NCI-H446 (cell line): ENCODE measurements at places on chromosomes 2 and 18.
A peak's percentile ranks its signal among the peaks of the same experiment; 100 is the strongest.

DNA sequence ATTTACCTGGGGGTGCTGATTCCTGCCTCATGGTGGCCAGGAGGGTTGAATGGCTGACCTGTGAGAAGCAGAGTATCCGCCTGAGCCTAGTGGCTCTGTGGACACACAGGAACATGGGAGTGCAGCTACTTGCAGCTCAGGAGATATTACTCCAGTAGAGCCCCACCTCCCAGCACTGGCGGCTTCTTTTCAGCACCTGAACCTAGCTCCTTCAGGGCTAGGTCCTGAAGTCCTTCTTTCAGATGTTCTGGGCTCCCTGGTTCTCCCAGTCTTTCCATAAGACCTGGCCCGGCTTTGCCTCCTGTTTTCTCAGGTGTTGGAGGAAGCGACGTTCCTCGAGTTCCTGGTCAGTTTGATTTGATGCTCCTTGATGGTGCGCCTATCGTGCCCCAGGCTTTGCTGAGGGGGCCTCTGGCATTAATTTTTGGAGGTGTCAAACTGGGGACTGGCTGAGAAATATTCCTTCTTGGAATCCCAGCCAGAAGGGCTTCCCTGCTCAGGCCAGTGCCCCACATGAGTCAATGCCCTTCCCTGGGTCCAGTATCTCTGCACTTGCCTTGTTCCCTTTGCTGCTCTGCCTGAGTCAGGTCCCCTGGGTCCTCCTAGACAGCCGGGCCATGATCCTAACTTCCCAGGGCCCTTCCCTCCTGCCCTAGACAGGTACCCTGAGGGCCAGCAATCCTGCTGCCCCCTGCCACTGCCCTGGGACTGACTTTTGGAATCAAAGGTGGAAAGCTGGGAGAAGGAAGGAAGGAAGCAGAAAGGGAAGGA lies 110.7 kb upstream of the HAAO start:
- no peak for DNase-seq

DNA sequence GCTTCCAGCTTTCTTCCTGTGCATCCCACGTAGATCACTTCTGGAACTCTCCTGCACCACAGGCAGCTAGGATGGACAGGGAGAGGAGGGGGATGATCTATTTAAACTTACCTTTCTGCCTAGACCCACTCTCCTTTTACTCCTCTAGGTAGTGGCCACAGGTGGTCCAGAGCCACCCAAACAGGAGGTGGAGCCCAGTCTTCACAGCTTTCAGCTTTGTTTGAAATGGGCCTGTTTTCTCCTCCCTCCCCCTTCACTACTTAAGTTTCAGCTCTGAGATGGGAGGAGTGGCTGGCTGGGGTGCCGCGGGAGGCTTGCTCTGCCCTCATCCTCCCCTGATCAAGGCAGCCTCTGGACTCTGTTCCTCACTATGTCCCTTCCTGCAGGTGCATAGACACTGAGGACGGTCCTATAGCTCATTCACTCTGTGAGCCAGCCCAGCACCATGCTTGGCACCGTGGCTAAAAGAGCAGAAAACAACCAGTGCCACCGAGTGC lies 12.6 kb upstream of the CELF4 start:
- DNase-seq, result no peak

DNA sequence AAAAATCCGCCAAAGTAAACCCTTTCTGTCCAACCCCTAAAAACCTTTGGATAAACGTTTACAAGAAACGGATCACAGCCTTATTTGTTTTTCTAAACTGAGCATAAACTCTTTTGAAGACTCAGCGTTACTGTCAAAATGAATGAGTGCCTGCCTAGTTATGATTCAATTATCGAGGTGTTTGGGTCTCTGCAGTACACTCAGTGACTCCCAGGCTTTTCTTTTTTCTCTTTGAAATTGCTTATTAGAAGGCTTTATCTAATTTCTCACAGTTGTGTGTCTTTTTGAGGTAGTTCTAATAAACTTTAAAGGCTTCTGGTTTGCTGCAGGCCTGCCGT lies 663 bp downstream of the RHBDD1 start:
- DNase-seq, result no peak

DNA sequence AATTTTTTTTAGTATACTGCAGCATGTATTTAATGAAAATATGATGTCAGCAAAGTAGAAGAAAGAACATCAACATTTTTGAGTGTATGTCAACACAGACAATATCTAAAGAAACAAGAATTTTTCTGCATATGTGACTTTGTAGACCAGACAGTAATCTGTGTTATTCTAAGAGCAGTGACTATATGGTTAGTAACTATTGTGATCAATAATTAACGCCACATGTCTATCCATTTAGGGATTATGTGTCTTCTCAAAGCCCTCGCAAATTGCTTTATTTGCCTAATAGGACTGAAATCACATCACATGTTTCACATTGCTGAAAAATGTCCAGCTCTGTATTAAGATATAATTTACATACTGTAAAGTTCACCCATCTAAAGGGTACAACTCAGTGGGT lies 107.8 kb downstream of the GFPT1 start:
- DNase-seq, result no peak

DNA sequence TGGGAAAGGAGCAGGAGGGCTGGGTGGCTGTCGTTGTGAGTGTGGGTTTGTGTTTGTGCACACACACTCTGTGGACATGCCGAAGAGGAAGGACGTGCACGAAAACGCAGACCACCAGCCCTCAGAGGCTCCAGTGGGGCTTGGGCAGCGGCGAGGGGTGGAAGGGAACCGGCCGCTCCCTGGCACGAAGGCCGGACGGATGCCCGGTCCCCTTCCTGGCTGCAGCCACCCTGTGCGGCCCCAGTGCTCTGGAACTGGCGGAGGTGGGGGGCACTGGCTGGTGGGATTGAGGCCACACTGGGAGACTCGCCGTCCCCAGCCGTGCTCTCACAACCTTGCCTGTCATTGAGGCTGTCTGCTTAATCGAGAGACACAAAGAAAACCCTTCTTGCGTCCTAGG lies 852.6 kb upstream of the SALL3 start:
- no peak for DNase-seq

DNA sequence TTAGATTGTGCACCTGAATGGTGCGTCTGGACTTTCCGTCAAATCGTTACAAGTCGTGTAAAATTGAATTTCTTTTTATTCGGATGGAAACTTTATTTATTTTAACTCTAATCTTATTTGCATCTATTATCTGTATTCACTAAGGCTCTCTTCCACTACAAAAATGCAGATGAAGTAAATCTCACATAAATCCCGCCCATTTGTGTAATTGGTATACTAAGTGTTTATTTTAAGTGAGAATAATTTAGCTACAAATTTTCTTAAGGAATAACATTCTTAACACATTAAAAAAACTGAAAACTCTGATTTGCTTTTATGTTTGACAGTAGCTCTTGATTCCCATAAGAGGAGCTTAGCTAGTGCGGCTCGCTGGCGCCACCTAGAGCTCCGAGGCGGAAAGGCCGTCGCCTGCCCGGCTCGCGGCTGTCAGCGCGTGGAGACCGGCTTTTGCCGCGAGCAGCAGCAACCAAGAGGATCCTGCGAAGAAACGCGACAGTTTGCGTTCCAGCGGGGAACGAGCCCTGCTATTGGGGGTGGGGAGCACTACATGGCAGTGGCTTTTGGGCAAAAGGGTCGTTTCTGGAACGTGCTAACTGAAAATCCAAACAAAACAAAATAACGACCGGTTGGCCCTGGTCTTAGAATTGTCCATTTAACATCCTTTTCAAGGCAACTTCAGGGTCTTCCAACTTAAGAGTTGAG lies 6.7 kb downstream of the SP9 start:
- peak; percentile 89 for DNase-seq

DNA sequence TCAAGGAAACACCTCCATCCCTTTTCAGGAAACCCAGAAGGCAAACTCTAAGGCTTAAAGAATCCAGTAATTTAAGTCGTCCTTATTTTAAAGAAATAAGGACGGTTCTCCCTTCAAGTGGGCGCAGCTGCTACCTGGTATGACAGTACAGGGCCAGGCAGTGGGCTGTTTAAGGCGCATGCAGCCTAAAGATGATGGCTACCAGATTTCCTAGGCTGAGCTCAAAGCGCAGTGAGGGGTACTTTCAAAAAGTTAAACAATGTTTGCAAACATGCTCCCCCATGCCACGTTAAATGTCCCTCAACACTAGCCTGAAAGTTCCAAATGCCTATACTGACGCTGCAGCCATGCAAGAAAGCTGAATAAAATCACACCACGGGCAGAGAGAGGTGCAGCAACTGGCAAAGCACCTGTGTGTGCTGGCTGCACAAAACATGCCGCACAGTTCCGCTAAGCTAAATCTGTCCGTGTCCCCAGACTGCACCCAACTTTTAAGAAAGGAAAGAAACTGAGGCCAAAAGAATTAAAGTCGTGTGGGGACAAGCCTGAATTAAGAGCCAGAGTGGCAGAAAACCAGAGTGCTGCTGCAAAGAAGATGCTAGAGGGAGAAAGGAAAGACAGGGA lies 583 bp downstream of the HIBCH start:
- no peak for DNase-seq

DNA sequence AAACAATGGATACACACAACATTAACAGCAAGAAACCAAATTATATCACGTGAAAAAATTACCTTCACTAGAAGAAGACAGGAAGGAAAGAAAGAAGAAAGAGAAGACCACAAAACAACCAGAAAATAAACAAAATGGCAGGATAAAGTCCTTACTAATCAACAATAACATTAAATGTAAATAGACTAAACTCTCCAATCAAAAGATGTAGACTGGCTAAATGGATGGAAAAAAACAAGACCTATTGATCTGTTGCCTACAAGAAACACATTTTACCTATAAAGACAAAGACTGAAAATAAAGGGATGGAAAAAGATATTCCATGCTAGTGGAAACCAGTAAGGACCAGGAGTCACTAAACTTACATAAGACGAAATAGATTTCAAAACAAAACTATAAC lies 167.0 kb upstream of the ZC3H15 start:
- DNase-seq, result no peak

- DNase-seq, result peak; percentile 36
These were observed 71.9 kb upstream of the GALNT5 start for GRCh38 chr2:157185476-157186227.

DNA sequence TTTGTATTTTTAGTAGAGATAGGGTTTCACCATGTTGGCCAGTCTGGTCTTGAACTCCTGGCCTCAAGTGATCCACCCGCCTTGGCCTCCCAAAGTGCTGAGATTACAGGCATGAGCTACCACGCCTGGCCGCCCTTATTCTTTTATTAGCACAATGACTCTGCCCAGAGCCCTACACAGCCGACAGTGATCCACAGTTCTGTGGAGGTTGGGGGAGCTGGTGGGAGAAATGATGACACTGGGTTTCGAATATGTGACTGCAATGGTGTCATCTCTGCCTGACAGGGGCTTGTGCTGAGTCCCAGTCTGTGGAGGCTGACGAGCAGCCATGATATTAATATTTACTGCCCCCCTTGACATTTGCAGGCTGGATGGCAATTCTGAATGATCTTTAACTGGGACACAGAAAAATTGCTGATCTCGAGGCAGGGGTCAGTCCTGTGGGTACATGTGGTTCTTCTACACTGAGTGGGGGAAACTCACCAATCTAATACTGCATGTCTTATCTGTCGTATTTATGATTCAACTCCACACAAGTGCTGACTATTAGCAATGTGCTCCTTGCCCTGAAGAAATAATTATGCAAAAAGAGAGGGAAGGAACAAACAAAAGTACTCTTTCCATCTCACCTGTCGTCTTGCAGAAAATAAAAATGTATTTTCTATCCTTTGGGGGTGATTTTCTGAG lies 6.3 kb upstream of the CTAGE1 start:
- DNase-seq, result no peak

GRCh38 chr18:30960661-30961060 lies 81.9 kb downstream of the DSC3 start:
- no peak for DNase-seq

DNA sequence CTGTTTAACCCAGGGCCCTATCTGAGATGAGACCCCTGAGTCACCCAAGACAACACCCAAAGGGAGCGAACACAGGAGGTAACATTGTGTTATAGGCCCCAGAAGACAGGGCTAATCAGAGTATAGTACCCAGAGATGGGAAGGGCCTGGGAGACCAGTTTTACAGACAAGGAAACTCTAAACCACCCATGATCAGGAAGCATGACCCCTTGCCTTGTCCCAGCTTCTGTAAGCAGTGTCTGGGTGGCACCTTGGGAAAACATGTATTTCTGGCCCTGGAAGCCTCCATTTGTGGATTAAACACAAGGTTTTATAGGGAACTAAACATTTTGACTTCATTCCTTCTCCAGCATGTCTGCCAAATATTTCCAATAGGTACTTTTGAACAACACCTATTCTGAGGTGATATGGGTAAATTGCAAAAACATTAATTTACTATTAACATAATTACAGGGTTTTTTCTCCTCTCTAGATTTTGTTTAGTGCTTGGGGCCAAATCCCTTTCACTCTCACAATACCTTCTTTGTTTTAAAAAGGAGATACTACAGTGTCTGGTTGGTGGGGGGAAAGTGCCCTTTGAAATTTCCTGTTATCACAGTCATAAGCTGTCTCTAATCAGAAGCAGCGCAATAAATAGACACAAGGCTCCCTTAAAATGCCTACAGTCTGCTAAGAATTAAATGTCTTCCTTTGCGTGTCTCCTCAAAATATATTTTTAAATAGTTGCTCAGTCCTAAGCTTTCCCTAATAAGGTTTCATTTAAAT lies 341.1 kb downstream of the BCL11A start:
- DNase-seq, result no peak

- DNase-seq, result no peak
These were observed 47.3 kb downstream of the LDLRAD4 start for GRCh38 chr18:13265911-13266217.

DNA sequence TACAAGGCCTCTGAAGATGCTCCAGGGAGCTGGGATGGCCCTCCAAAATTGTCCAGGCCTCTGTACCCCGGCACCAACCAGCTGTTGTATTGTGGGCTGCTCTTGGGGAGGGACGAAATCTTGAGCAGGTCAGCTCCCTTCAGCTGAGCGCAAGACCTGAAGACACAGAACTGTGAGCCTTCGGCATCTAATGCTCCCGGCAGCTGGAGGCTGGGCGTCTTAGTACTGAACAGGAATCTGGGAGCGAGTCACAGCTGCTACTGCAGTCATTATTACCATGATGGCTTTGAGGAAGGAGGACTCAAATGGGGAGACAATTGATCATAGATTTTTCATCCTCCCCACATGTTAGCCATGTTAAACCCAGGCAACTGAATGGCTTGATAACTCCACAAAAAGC lies 83.0 kb upstream of the LTBP1 start:
- DNase-seq, result no peak

DNA sequence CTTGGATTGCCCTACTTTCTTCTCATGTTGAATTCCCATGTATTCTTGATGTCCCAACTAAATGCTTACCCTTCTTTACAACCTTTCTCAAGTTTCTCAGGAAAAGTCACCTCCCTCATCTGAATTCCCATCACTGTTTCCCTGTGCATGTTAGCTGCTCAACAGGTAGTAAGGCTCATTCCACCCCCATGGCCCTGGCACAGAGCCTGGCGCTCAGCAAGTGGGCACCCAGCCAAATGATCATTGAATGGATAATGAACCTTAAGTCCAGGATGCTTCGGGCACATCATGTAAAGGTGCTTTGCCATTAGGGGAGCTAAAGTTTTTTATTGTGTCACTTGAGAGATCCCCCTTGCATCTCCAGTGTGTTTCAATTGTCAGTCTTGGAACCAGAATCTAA lies 124.0 kb downstream of the PKP4 start:
- DNase-seq, result no peak

GRCh38 chr2:170408461-170409163 lies 230.7 kb downstream of the MYO3B start:
- no peak for DNase-seq
